KG1 (cell line): ENCODE measurements at places on chromosomes 11 and 22.

GRCh38 chr11:11252403-11252802 lies 100.6 kb downstream of the CSNK2A3 start:
- DNase-seq: no peak

DNA sequence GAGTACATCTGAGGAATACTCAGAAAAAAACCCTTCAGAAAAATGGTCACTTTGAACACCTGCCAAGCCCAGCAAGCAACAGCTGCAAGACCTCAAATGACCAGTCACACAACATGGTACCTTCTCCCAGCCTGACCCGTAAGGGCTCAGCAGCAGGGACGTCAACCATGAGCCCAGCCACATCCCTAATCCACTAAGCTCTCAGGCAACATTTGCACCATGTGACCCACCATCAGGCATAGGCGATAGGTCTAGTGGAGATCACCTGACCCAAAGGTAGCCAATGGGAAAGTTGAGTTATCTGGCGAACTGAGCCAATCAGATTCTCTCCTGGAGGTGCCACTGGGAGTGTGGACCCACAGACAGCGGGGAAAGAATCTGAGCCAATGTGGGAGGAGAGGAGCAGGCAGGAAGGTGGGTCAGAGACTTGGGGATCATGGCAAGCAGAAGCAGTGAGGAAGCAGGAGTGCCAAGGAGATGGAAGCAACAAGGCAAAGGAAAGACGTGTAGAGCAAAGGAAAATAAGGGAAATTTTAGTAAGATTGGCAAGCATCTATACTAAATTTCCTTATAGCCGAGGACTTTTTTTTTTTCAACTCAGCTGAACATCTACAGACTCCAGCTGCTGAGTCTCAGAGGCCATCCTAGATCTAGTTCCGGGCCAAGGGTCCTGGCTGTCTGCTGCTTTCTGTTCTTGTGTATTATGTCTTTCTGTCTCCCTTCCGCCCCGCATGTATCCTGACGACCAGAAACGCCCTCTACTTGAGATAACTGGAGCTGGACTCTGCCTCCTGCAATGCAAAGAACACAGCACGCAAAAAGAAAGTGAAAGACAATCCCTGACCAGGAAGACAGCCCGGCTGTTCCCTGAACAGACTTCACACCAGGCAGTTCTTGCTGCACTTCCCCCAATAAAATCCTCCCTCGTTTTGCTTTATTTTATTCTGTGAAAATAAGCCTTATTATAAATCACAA lies 11.0 kb upstream of the PLAAT2 start:
- DNase-seq: no peak

DNA sequence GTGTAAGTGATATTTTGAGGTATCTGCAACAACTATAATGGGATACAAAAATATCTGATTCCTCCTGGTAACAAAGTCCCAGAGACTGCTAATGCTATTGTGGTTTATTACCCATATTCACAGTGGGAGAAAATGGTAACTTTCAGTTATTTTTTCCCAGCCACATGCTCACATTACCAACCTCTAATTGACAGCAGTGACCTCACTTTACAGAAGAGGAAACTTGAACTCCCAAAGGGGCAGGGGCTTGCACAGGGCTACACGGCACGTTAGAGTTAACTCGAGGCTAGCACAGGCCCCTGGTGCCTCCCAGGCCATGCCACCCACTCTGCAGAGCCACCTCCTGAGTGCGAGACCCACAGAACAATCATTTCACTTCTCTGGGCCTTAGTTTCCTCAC lies 132.4 kb downstream of the TENM4 start:
- no peak for DNase-seq

- DNase-seq: no peak
Observed at GRCh38 chr11:132006884-132007580, 636.6 kb downstream of the NTM start.

DNA sequence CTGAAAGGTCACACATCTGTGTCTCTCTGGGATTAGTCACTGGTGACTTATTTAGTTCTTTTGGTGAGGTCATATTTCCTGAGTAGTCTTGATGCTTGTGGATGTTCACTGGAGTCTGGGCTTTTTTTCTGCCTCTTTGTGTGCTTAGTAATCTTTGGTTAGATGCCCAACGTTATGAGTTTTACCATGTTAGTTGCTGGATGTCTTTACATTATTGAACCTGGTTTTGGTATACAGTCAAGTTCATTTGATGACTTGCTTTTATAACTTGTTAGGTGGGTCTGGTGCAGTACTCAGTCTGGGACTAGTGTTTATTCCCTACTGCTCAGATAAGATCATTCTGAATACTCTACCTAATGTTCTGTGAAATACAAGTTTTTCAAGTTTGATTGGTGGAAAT lies 26.2 kb upstream of the SLC37A2 start:
- DNase-seq: no peak

GRCh38 chr22:25077964-25078363 lies 121.7 kb upstream of the CRYBB3 start:
- no peak for DNase-seq

DNA sequence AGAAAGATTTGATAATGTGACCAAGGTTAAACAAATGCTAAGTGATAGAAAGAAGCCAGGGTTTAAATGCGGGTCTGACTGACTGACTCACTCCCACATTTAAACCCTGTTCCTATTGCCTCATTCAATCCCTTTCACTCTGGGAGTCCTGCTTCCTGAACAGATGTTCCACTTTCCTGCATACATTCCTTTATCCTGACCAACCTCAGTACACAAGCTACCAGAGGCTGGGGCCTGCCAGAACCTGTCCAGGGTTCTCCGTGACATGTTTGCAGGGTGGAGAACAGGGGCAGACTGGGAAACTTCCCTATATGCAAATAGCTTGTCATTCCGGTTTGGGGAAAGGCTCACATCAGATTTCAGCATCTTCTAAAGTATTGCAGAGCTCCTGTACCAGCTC lies 3.0 kb upstream of the ANKK1 start:
- DNase-seq: no peak

GRCh38 chr22:39943337-39943736 lies 16.9 kb upstream of the TMA7B start:
- no peak for DNase-seq

DNA sequence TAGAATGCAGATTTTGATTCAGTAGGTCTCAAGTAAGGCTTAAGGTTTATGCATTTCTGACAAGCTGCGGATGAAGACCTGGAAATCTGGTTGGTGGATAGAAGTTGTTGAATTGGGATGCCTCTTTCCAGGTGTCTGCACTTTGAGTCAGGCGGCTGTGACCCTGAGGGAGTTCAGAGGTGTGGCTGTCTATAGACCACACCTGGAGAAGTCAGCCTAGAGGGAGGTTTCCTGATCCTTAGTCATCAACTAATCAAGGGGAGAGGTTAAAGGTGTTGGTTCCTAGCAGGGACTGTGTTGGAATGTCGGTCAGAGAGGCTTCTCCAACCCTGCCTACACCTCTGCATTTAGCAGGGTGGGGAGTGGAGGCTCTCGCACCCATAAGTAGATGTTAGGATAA lies 8.0 kb downstream of the GLB1L2 start:
- DNase-seq: no peak

DNA sequence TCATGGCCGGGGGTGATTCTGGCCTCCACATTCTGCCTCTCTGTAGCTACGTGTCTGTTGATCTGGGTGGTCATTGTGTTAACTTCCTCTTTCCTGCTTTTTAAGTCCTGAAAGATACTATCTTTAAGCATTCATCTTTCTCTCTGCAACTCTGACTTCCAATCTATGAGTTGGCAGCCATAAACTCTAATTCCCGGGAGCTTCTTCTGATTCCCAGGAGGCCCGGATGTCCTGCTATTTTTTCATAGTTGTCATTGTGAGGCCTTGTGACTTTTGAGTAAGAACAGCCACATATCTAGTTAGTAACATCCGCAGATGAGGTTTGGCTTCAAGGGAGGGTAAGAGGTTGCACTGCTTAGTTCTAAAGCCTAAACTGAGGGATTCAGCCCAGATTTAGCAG lies 107.8 kb downstream of the SYN3 start:
- no peak for DNase-seq

- DNase-seq: no peak
Observed at GRCh38 chr11:3867209-3868091, 12.0 kb downstream of the STIM1 start.

GRCh38 chr11:73493956-73494598 lies 103.8 kb downstream of the FAM168A start:
- DNase-seq: no peak

DNA sequence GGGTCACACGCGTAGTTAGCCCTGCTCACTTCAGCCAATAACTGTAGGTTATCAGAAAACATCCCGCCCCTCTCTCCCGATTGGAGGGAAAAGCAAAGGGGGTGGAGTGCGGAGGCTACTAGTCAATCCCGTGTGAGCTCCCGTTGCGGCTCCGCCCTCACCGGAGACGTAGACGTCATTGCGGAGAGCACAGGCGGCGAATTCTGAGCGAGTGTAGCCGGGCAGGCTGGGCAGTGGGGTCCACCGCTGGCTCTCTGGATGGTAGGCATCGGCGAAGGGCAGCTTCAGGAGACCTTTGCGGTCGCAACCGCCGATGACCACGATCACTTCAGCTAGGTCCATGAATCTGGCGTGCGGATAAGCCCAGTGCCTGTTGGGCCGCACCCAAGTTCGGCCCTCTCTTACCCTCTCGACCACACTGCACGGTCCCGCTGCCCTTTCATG lies 4.7 kb downstream of the KLHL35 start:
- DNase-seq: no peak

- DNase-seq: no peak
Observed at GRCh38 chr11:46050662-46051061, 70.6 kb downstream of the PHF21A start.

- DNase-seq: no peak
Observed at GRCh38 chr11:113562981-113563461, 87.8 kb upstream of the DRD2 start.

DNA sequence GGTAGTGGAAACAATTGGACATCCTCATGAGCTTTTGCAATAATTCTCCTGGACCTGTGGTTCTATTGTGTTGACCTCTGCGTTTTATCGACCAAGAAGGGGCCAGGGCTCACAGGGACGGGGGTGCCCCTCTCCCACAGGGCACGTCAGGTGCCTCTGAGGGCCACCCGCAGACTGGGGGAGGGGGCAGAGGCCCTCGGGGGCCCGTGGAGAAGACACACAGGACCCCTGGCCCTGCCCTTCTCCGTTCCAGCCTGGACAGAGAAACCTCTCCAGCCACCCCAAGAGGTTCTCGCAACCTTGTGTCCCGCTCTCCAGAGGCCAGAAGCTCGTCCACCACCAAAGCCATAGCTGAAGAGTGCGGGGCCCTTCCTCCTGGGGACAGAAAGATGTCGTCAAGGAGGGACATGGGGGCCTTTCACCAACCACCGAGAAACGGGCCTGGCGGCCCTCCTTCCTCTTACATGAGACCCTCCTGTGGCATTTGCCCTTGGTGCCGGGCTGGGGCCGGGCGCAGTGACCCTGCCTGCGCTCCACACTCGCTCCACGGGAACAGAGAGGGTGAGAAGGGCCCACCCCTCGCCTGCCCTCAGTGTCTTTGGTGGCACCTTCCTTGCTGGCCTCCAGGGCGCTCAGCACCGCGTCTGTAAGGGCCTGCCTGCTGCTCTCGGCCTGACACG lies 57.3 kb downstream of the GRAMD4 start:
- DNase-seq: no peak

DNA sequence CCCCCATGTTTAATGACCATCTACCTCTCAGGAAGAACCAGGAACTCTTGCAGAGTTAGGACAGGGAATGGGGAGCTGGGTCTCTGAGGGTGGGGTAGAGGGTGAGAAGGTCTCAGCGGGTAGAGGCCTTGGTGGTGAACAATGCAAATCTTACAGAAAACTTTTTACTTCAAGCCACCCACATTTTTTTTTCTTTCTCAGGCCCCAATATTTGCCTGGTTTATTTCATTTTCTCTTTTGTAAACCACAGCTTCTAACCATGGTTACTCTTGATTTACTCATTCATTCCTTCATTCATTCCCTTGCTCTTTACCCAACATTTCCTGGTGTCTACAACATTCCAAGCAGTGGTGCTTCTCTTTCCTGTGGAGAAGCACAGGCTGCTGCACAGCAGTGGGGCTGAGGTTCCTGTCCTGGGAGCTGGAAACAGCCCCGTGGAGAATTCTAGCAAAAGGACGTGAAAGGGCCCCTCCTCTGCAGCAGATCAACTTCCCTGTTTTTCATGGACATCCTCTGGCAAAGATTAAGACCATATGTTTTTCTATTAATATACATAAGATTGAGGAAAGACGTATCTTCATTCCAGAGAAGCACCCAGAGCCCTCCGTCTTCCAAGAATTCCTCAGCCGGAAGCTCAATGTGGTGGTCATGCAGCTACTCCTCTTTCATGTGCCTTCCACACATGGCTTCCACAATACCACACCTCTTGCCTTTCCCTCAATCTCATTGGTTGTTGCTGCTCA lies 224.4 kb upstream of the SESN3 start:
- DNase-seq: no peak

DNA sequence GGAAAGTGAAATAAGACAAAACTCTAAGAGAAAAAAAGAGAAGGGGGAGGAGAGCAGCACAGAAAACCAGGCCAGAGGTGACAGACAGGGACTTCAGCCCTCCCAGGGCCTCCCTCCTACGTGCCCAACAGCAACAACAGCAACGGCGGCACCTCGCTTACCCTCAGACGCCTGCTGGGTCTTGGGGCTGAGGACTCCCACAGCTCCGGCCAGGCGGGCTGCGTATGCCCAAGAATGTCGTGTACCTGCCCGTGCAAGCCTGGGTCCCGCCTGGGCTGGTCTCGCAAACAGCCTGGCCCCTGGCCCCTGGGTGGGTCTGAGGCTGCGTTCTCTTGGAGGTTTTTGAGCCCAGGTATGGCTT lies 30.5 kb downstream of the ARAP1 start:
- no peak for DNase-seq

DNA sequence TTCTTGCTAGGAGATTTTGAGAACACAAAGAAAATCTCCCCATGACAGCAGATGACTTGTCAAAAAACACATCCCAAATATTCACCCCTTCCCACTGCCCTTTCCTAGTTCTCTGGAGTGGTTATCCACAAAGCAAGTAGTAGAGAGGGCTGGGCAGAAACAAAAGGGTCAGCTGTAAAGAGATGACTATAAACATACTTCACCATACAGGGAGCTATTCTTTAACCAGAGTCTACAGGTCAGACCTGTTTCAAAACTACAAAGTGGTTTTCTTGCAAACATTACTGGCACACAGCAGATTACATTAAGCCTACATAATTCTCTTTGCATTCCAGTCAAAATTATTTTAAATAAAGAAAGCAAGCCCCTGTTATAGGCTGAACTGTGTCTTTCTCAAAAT lies 47.7 kb upstream of the NFRKB start:
- DNase-seq: no peak

GRCh38 chr11:46307369-46307768 lies 29.9 kb downstream of the CREB3L1 start:
- no peak for DNase-seq
